Fibroblast of lung (primary cell): ENCODE measurements at places on chromosomes 7 and 10. TPM values are rescaled to one million over a fixed set of nuclear protein-coding genes. Genes with fewer than 3 reads are reported as not detected.

Gene CDHR3
- total RNA-seq: 4.9 and 9.4 TPM in 2 replicates

Gene MOGAT3
- total RNA-seq: not detected in 2 replicates

Gene FFAR4
- total RNA-seq: not detected in 2 replicates

Gene TPST1
- 151 and 189 TPM in 2 replicates for total RNA-seq

Gene HMX3
- total RNA-seq: not detected in 2 replicates

Gene VSIR
- total RNA-seq: 24.4 and 44.1 TPM in 2 replicates

Gene AGR3
- total RNA-seq: not detected in 2 replicates

Gene FRG2B
- not detected in 2 replicates for total RNA-seq

Gene NEUROD6
- total RNA-seq: not detected in 2 replicates

Gene PIK3AP1
- 0.17 and 0.26 TPM in 2 replicates for total RNA-seq

DNA sequence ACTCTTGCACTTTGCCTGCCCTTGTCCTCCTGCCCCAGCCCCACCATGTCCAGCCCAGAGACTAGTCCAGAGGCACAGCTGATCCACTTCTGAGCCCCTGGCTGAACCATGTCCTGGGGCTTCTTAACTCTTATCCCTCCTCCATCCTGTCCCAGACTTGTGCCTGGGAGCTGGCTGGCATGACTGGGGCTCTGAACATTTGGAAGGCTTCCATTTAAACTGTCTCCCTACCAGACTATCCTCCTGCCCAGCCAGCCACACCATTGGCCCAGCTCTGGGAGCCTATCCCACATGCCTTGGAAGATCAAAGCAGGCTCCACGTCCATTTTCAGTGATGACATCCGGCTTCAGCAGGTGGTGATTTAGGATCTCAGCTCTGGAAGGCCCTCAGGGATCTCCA lies 57.4 kb downstream of the FAM241B start:
- no peak for DNase-seq

DNA sequence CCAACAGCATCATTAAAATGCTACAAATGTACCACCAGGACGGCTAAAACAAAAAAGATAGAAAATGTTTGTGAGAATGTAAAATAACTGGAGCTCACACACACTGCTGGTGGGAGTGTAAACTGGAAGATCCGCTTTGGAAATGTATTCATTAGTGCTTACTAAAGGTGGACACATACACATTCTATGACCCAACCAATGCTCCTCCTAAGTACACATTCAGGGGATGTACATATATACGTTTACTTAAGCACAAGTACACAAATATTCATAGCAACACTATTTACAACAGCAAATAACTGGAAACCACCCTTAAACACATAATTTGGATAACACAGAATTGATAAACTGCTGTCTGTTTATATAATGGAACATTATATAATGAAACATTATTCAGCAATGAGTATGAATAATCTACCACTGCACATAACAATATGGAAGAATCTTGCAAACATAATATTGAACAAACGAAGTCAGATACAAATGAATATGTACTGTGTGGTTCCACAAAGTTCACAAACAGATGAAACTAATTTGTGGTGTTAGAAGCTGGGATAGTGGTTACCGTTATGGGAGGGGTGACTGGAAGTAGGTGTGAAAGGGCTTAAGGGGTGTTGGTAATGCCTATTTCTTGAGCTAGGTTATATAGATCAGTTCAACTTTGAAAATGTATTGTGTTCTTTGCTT lies 52.1 kb downstream of the STRA8 start:
- no peak for DNase-seq

DNA sequence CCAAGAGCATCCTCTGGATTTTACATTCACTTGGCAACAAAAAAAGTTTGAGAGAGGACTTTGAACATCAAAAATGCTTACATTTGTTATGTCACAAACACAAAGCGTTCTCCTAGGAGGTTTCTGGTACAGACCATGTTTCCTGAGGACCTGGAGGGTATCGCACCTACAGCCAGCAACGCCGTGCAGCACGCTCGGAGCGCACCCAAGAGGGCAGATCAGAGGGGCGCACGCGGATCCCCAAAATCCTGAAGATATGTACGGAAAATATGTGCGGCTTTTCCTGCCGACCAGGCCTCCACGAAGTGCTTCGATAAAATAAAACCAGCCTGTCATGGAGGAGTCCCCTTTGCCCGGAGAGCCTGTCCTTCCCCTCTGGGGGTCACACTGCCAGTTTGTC lies 454.9 kb downstream of the DNAJB6 start:
- no peak for DNase-seq

DNA sequence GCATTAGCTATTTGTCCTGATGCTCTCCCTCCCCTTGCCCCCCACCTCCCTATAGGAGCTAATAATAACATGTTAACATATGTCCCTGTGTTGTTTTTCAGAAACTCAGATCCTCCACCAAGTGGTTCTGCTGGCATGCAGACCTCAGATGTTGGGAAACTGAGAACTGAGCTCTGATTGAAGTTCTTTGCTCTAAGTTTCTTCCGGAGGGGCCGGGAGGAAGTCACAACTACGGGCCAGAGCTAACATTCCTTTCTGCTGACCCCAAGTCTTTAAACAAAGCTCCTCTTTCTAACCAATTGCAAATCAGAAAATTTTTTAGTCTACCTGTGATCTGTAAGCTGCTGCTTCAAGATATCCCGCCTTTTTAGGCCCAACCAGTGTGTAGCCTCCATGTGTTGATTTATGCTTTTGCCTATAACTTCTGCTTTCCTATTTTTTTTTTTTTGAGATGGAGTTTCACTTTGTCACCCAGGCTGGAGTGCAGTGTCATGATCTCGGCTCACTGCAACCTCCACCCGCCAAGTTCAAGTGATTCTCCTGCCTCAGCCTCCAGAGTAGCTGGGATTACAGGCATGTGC lies 66.6 kb downstream of the LYZL1 start:
- DNase-seq: no peak

GRCh38 chr7:28629216-28629842 lies 217.0 kb downstream of the CREB5 start:
- peak; percentile 63 for DNase-seq

DNA sequence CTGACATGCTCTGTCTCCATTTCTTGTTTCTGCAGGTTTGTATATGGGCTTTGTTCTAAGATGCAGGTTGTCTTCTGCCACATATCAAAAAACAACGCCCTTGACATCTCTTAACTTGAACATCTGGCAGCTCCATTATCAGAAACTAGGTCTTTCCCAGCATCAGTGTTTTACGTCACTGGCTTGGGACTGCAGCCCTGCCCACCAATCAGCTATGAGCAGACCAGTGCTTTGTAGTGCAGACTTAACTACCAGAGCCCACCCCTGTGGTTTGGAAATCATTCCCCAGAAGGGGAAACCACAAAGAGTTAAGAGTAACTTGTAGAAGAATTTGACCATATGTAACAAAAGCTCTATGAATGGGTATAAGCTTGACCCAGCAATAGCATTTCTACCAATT lies 132.4 kb downstream of the SEPTIN14 start:
- peak; percentile 28 for DNase-seq

DNA sequence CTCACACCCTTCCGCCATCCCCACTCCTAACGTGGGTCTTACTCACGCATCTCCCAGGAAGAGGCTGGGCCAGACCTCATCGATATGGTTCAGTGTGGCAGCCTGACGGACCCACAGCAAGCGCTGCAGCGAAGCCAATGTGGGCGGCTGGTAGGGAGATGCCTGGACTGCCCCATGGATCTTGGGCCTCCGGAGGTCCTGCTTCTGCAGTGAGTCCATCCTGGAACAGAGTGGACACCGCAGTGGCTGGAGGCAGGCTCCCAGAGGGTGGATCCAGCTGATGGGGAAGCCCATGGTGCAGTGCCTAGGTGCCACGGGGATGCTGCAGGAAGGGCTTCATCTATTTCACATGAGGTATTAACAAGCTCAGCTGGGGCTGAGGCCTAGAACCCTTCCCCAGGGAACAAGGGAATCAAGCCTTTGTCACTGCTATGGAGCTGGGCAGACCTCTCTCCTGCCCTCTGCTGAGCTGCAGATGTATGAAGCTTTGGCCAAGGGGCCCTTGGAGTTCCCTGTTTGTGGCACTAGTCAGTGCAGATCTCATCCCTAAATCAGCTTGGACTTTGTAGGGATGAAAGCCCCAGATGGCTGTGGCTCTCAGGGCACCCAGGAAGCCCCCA lies 13.7 kb upstream of the SAMD8 start:
- no peak for DNase-seq

GRCh38 chr7:119571666-119572065 lies 701.3 kb upstream of the KCND2 start:
- no peak for DNase-seq

- DNase-seq: peak; percentile 48
Measured at GRCh38 chr7:129225206-129225930, 538 bp downstream of the AHCYL2 start.

DNA sequence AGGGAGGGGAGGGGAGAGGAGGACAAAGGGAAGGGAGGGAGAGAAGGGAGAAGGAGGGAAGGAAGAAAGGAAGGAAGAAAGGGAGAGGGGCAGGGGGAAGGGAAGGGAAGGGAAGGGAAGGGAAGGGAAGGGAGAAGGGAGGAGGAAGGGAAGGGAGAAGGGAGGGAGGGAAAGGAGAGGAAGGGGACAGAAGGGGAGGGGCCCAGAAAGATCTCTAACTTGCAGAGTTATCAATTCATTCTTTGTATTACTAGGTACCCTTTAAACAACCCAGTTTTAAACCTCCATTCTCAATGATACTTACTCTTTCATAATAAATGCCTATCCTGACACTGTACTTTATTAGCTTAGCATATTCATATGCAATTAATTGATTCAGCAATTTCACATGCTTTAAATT lies 192.0 kb downstream of the ELMO1 start:
- DNase-seq: no peak

GRCh38 chr7:26369593-26369992 lies 77.9 kb downstream of the SNX10 start:
- peak; percentile 60 for DNase-seq

- no peak for DNase-seq
Measured at GRCh38 chr7:141866974-141867373, 25.7 kb upstream of the PRSS37 start.

GRCh38 chr7:18402488-18403183 lies 92.9 kb upstream of the HDAC9 start:
- peak; percentile 82 for DNase-seq

DNA sequence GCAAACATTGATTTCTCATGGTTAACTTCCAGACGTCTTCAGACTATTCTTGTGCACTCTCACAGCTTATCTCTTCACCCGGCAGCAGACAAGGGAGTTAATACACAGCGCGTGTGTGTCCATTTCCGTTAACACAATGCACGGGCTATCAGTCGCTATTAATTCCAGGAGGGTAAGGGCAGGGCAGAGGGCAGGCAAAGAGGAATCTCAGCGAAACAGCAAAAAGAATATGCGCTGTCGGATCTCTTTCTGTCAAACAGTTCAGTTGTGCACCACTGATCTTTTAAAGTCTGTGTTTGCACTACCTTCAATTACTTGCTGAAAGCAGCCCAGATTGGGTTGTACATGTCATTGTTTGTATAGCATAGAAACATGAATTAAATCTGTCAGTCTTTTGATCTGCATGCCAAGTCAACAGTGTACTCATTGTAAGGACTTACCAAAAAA lies 41.1 kb upstream of the CABCOCO1 start:
- DNase-seq: no peak

- no peak for DNase-seq
Measured at GRCh38 chr7:22200238-22200637, 156.7 kb downstream of the RAPGEF5 start.

GRCh38 chr10:10293481-10293951 lies 724.2 kb upstream of the CELF2 start:
- DNase-seq: no peak

GRCh38 chr10:131131726-131132591 lies 179.6 kb downstream of the TCERG1L start:
- DNase-seq: no peak

DNA sequence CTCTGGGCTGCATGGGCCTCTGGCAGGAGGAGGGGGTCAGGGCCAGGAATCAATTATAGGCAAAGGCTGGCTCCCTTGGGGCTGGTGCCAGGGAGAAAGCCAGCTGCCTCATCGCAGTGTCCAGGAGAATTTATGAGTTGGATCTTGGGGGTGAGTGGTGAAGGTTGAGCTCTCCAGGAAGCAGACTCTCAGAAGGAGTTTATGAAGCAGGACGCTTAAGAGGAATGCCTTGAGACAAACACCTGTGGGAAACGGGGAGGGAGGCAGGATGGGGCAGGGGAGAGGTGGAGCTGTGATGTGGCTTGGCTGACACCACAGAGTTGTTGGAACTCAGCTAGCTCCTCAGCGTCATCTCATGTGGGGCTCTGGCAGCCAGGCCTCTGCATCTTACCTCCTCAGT lies 428.5 kb downstream of the RPS24 start:
- peak; percentile 35 for DNase-seq

- no peak for DNase-seq
Measured at GRCh38 chr7:129773871-129774270, 162.4 kb downstream of the NRF1 start.
